Stimulated activated CD8-positive, alpha-beta memory T cell treated with anti-CD3 and anti-CD28 coated beads, Interleukin-15, amount 100 ng/mL, for 4 hours (primary cell): ENCODE measurements at places on chromosomes 3 and 15.

DNA sequence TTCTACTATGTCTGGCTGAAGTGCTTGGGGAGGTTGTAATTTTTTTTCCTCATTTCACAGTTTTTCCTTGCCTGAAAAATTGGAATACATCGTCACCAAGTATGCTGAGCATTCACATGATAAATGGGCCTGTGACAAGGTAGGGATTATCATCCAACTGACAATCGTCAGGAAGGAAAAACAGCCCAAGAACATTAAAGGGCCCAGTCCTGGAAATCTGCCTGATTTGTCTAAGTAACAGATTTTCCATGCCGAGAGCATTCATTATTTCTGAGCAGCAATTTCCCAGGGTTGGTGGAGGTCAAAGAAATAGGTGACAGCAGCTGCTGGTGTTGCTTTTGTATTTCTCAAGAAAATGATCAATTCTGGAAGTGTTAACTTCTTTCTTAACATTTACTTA is 226.0 kb upstream of the CHRM5 start:
- DNase-seq, result no peak

DNA sequence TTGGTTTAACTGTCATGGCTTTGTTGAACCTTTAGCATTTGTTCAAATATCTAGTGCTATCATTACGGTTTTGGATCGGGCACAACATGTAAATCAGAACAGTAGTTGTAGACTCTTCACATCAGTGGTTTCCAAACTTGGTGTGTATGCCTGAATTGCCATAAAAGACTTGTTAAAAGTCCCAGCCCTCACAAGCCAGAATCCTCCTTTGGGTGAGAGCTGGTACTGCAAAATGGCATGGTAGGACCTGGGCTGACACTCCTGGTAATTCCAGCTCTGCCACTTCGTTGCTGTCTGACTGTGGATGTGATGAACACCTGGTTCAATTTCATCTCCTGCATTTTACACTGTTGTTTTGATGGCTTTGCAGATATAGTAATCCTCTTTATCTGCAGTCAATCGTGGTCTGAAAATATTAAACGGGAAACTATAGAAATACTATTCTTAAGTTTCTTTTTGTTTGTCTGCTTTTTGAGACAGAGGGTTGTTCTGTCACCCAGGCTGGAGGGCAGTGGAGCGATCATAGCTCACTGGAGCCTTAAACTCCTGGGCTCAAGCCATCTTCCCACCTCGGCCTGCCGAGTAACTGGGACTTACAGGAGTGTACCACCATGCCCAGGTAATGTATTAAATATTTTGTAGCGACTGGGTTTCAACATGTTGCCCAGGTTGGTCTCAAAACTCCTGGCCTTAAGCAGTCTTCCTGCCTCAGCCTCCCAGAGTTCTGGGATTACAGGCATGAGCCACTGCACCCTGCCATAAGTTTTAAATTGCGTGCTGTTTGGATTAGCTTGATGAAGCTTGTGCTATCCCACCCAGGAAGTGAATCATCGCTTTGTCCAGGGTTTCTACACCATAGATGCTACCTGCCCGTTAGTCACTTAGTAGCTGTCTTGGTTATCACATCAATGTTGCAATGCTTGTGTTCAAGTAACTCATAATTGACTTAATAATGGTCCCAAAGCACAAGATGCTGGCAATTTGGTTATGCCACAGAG is 61.6 kb downstream of the RAB7A start:
- DNase-seq, result peak; percentile 27

- no peak for DNase-seq
Observed at GRCh38 chr3:37601832-37602231, 259.8 kb upstream of the CTDSPL start.

DNA sequence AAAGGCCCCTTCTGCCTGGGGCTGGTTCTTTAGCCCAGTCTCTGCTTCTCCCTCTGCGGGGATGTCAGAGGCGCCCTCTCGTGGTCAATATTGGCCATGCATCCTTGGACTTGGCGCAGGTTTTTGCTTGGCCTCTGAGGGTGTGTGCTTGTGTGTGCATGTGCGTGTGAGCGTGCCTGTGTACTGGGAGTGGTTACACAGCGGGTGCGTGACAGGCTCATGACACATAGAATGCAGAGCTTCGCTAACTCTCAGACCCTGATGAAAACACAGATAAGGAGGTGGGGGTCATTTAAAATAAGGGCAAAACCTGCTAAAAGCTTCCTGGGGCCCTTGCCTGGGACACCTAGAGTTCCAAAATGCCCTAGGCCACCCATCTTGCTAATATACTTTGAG is 160.9 kb downstream of the SMAD6 start:
- DNase-seq, result peak; percentile 13

GRCh38 chr15:27573805-27574485 is 525.2 kb downstream of the OCA2 start:
- DNase-seq, result no peak

DNA sequence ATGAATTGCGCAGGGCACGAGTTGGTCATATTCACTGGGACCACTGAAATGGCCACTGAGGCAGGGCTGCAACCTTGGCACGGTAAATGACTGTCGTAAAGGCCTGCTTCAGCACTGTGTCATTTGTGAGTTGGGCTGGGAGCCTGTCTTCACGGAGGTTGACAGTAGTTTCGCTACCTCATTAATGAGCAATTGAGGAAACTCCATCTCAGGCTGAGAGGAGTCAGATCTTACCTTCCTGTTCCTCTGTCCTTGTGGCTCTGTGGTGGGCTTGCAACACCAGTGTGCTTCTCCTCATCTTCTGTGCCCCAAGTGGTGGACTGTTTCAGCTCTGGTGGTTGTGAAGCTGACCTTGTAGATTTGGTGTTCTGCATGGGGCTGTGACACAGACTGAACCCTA is 80.1 kb upstream of the EIF1B start:
- no peak for DNase-seq

DNA sequence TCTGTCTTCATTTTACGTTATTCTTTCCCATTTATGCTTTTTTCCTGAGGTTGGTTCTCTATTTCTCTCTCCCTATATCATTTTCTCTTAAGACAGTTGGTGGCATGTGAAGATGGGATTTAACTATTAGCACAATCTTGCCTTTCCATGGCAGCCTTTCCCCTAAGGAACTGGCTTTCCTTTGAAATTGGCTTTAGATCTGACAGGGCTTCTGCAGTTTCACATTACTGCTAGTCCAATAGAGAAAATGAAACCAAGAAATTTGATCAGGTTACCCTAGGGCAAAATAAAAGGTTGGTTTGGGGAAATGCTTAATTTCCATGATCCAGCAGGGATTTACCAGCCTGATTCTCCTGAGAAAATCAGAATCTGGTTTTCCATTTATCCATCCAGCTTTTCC is 22.7 kb upstream of the CHL1 start:
- DNase-seq, result no peak

DNA sequence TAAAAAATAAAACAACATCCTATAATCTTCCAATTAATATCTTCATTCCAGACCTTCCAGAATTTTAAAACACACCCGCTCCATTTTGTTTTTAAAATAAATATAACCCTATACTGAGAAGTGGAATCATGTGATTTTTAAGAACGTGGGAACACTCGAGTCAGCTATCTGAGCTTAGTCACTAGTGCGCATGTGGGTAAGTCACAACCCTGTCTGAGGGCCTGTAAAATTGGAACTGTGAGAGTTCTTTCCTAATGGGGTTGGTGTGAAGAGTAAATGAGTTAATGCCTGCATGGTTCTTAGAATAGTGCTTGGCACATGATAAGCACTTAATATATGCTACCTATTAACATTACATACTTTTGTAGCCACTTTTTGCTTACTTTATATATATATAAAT is 19.9 kb upstream of the POLR2M start:
- DNase-seq, result no peak

GRCh38 chr3:140842984-140843649 is 98.5 kb upstream of the SLC25A36 start:
- DNase-seq, result no peak

GRCh38 chr3:156150434-156151066 is 30.2 kb downstream of the KCNAB1 start:
- no peak for DNase-seq

- DNase-seq, result no peak
Observed at GRCh38 chr15:90336705-90337141, 15.4 kb upstream of the ZNF774 start.

DNA sequence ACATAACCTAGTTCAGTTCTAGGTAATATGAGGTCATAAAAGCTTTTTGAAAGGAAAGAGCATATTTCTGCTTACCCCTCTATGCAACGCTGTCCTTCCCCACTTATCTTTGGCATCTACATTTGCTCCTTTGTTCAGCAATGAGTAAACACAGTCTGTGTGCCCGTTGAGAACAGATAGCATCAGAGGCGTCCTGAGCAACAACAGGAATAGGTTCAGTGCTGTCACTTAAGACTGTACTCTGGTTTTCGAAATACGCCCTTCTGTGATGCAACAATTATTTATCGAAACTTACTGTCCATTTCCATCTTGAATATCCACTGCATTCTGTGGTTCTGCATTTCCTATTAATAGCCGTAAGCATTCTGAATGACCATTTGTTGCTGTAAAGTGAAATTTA is 84.4 kb downstream of the BTD start:
- peak; percentile 1 for DNase-seq

DNA sequence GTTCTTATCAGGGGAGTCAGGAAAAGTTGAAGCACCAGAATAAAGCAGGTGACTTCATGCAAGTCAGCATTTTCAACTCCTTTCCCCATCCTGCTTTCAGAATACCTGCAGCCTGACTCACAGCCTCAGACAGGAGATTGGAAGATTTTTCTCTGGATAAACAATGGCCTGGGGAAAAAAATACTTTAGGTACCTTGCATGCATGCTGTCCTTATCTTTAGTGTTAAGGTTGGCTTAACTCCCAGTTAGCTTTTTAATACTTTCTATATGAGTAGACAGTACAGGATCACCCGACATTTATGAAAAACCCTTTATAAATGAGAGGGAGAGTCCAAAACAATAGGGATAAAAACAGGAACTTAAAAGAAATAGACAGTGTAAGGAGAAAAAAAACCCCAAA is 53.6 kb downstream of the PAK2 start:
- DNase-seq, result no peak

GRCh38 chr3:53748512-53749271 is 97.5 kb downstream of the CHDH start:
- DNase-seq, result no peak

- no peak for DNase-seq
Observed at GRCh38 chr3:174329321-174329720, 529.8 kb upstream of the NAALADL2 start.

DNA sequence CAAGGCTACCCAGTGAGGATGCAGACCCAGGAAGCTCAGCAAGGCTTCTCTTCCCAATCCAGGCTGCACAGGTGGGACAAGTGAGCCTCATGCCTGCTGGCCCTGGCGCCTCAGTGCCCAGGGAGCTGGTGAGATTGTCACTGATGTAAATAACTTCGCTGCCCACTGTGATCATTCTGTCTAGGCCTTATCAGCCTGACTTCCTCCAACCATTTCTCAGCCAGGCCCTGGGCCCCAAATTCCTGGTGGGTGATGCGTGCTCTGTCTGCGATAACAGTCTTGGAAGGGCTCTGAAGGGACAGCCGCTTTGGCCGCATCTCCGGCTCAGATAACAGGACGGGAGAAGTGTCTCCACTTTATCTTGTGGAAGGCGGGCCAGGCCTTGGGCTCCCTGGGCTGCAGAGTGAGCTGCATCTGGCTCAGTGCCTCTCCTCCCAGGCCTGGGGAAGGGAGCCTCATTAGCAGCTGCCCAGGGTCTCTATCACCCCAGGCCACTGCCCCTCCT is 2.2 kb upstream of the FBLN2 start:
- DNase-seq, result no peak

GRCh38 chr3:46091046-46091445 is 63.8 kb upstream of the XCR1 start:
- no peak for DNase-seq

- no peak for DNase-seq
Observed at GRCh38 chr3:141738891-141739363, 829 bp downstream of the RNF7 start.

GRCh38 chr15:26661748-26662147 is 111.1 kb downstream of the GABRB3 start:
- no peak for DNase-seq

DNA sequence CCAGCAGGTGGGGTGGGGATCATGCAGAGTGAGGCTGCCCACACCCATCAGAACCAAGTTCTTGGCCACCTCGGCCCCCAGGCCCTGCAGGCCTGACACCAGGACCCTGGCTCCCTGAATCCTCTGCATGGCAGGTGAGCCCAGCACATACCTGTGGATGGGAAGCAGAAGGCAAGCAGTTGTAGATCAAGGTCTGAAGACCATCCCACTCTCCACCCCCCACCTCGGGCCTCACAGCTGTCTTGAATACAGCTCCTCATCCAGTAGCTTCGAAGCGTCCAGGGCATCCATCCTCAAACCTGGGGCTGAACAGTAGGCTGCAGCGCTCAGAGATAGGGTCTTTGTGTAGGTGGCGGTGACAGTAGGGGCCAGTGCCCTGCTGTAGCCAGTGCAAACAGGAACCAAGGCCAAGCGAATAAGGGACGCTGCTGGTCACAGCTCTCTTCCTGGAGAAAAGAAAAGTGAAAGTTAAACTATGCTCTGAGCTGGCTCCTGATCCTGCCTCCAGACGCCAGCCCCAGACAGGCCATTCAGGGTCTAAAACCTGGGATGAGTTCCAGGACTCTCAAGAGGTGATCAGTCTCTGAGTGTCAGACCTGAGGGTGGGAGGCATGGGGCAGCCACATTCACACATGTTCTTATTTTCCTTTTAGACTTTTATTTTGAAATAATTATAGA is at the start of gene UBA7:
Gene UBA7, minus strand, starts transcription at position 457 of the 678 bp plus-strand sequence. Its CDS starts 166 bp downstream, at position 291.
- no peak for DNase-seq

- DNase-seq, result no peak
Observed at GRCh38 chr15:69510556-69510955, 57.9 kb downstream of the RPLP1 start.

- no peak for DNase-seq
Observed at GRCh38 chr3:106349191-106349881, 480.5 kb upstream of the CBLB start.

- DNase-seq, result no peak
Observed at GRCh38 chr3:143172062-143172794, 52.7 kb downstream of the CHST2 start.

GRCh38 chr15:36932070-36932469 is 168.3 kb downstream of the MEIS2 start:
- no peak for DNase-seq

DNA sequence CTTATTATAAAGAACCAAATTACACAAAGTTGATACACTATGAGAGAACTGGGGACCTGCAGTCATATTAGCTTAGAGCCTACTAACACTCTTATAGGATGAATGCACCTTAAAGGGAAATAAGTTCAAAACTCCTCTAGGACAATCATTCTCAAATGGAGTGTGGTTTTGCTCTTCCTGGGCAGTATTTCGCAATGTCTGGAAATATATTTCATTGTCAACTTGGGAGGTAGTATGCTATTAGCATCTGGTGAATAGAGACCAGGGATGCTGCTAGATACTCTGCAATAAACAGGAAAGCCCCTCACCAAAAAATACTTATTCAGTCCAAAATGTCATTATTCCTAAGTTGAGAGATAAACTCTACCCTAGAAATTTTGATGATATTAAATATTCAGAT is 451.4 kb upstream of the ARPP21 start:
- no peak for DNase-seq

DNA sequence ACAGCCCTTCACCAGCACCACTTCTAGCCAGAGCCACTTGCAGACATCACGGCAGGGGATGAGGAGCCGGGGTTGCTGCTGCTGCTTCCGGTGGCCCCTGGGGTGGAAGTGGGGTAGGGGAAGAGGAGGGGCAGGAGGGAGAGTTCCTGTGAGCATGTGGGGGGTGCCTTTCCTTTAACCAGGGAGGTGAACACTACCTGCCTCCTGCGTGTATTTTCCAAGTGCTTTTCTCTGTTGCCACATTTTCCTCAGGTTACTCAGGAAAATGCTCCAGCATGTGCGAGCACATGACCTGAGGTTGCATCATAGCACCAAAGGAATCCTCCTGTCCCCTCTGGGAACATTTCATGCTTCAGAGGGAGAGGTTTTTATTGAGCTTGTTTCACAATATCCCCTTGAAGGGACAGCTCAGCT is 12.2 kb upstream of the SACM1L start:
- DNase-seq, result peak; percentile 20
